Lung (tissue), 17 donors: ENCODE measurements at places on chromosomes 6 and 20. TPM values are rescaled to one million over a fixed set of nuclear protein-coding genes. Genes with fewer than 3 reads are reported as not detected.

GRCh38 chr20:46555370-46555956 is 5.0 kb upstream of the OCSTAMP start:
- no peak for DNase-seq

DNA sequence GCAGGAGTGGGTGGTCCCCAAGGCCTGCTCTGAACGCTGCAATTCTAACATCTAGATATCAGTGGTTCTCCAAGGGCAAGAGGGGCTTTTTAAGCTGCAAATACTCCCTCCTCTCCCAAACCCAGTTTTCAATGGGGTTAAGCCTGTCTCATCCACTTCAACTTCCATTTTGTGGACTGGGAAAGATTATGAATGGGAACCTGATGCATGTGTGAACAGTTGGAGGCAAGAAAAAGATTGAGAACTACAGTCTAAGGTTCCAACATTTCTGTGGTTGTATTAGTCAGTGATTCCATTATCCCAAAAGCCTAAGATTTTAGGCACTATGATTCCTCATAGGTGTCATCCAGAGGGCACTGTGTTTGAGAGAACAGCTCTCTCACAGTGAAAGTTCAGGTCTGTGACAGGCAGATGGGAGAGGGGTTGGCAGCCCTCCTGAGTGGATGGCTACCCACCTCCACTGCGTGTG is 53.7 kb downstream of the HNF4A start:
- DNase-seq = no peak

GRCh38 chr6:143980921-143981320 is 27.1 kb downstream of the PLAGL1 start:
- DNase-seq = no peak

The TBX18 gene
- total RNA-seq = 1.3 TPM

The PPP1R16B gene
- 6.0 TPM for total RNA-seq

The PI3 gene
- total RNA-seq = 90.4 TPM
